Body of pancreas (tissue), 4 donors: ENCODE measurements at places on chromosomes 4 and X. TPM values are rescaled to one million over a fixed set of nuclear protein-coding genes. Genes with fewer than 3 reads are reported as not detected.

GRCh38 chrX:77595848-77596247 lies 148.7 kb downstream of the FGF16 start:
- no peak for DNase-seq

DNA sequence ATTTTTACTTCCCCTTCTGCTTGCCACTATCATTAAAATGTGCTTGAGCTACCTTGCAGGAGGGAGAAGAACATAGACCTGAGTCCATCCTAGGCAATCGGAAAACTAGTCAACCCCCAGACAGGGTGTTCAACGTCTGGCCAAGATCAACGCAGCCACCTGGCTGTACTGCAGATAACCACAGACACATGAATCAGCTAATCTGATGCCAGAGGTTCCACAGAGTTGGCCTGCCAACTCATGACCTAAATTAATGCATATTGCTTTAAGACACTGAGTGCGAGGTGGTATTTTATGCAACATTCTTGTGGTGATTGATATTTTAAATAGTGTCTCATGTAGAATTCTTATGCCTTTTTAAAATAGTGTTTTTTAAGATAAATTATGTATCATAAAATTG lies 1283.8 kb upstream of the PABPC4L start:
- DNase-seq = no peak

The STARD8 gene
- total RNA-seq = 9.6 TPM

DNA sequence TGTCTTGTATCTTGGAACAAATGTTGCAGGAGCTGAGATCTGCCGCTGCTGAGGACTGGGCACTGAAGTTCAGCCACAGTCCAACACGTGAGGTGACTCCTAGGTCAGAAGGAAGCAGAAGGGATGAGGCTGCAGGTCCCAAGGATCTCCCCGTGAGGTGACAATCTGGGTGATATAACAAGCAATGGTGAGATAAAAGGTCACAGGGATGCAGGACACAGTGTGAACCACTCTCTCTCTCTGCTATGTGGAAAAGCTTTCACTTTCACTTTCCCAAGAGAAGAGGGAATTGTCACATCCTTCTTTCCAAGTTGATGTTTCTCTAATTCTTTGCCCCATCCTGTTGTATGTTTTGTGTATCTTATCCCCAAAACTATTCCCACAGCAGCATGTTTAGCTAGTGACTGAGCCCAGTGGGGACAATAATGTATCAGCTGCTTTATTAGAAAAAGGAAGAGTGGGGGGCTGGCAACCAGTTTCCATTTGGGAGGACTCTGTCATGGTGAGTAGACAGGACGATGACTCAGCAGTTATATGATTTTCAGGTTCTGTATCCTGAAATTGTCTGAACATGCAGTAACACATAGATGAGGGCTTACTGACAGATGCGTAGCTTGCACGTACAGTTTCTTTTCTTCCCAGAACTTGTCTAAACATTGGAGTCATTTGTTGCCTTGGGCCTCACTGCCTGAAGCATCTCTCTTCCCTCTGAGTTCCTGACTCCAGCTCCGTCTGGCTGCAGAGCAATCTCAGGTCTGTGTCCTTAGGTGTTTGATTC lies 1415.8 kb upstream of the TENM3 start:
- DNase-seq = no peak

DNA sequence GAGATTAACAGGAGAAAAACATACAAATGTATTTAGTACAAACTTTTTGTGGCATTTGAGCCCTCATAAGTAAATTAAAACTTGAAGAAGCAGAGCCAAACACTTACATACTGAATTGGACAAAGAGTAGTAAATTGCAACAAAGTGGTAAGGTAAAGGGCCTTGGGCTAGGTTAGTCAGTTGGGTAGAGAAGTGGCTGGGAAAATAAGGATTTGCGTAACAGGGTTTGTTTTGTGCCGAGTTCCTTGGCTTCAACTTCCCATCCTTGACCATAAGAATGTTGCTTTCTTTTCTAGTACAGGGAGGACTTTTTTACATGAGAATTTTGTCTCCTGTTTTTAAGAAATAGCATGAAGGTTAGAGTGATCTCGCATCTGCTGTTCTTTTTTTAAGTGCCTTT lies 33.3 kb upstream of the DSPP start:
- no peak for DNase-seq

- no peak for DNase-seq
These were observed 8.2 kb downstream of the FHIP1A start for GRCh38 chr4:151417164-151417571.

The MTMR8 gene
- total RNA-seq = 1.0 TPM

The RNF113A gene
- total RNA-seq = 10.5 TPM

The CHST7 gene
- 9.9 TPM for total RNA-seq

- peak; percentile 40 for DNase-seq
These were observed 133.6 kb upstream of the VAMP7 start for GRCh38 chrX:155747520-155747919.

The NKX1-1 gene
- not detected for total RNA-seq

The SULT1E1 gene
- not detected for total RNA-seq

DNA sequence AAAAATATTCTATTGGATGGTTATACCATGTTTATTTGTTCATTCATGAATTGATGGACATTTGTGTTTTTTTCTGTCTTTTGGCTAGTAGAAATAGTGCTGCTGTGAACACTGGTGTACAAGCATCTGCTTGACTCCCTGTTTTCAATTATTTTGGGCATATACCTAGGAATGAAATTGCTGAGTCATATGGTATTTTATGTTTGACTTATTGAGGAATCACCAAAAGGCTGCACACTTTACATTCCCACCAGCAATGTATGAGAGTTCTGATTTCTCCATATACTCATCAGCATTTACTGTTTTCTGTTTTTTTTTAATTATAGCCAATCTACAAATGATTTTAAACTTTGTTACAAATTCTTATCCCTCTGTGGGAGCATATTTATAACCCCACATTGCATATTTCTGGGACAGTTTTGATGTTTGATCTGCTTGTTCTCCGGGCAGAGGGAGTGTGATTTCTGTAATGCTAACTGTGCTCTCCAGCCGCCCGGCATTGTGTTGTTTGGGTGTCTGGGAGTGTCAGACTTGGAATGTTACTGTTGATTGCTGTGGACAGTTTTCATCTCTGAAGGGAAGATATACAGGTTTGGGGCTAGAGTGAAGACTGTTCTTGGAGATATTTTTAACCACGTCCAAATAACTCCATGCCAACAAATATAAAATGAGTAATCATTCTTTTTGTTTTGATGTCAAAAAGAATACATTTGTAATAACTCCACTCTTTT lies 60.5 kb upstream of the PGRMC2 start:
- DNase-seq = no peak

GRCh38 chr4:38073596-38074234 lies 113.5 kb downstream of the PTTG2 start:
- DNase-seq = no peak

- DNase-seq = no peak
These were observed 244.6 kb downstream of the SPANXN4 start for GRCh38 chrX:143270317-143270716.

DNA sequence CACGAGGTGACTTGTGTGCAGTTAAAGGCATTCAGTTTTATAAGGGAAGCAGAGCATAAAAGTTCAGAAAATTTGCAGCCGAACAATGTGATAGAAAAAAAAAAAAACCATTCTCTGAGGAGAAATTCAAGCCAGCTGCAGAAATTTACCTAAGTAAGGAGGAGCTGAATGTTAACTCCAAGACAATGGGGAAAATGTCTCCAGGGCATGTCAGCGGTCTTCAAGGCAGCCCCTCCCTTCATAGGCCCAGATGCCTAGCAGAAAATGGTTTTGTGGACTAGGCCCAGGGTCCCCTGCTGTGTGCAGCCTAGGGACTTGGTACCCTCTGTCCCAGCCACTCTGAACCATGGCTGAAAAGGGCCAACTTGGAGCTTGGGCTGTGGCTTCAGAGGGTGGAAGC lies 1764.0 kb downstream of the C4orf33 start:
- DNase-seq = no peak

The ZNF330 gene
- total RNA-seq = 16.9 TPM

DNA sequence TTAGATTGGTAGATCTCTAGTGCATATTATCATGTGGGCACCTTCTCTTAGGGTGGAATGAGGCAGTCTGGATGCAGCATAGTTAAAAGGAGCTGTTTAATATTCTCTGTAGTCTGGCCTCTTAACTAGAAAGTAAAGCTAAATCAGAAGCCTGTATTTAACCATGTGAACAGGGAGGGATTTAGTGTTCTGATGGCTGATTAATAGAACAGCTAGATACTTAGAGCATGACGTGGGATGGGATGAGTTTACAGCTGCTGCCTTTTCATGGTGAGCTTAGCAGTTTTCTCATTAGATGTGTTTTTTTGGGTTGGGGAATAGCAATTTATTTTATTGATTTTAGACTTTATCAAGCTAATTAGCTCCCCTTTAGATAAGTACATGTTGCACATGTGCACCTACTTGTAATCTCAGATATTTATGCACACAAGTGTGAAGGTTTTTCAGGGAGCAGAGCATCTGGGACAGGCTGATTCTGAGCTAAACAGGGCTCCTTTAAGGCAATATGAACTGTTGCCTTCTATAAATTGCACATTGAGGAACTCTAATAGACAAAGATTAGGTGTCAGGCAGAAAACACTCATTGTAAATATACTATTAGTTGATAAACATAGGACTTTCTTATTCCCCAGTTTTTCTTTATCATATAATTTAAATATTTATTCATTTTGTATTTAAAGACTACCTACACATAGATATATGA lies 34.1 kb downstream of the YIPF6 start:
- DNase-seq = no peak

The SSX1 gene
- total RNA-seq = not detected

GRCh38 chr4:184475096-184475461 lies 729 bp upstream of the IRF2 start:
- DNase-seq = peak; percentile 46

- no peak for DNase-seq
These were observed 124.2 kb upstream of the KCNIP4 start for GRCh38 chr4:22072726-22073125.

The NBDY gene
- 3.6 TPM for total RNA-seq

DNA sequence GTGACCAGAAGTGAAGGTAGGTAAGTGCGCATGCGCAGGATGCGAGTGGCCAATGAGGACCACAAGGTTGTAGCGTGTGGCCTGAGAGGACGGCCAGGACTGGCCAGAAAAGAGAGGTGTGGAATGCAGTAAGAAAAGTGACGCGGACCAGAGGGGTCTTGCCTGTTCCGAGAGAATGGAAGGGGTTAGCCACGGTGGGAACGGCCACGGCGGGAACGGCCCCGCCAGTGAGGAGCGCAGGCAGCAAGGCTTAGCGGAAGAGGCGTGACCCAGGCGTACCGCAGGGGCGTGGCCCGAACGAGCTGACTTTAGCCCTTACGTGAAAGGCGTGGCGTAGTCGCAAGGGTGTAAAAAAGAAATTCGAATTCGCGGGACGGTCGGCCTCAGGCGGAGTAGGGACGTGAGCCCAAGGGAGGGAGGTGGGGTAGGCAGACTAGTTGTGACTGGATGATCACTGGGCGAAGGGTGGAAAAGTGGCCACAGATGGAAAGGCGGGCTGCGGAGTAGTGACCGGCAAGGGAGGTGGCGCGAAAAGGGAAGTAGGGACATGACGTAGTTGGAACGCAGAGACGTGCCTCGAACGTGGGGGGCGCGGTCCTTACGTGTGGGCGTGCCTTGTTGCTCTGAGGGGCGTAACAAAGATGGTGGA lies 10.4 kb upstream of the CLTRN start:
- peak; percentile 97 for DNase-seq
